ENCODE measurements at places on chromosomes 7 and 10.

GRCh38 chr10:9195385-9195784 is 1140.9 kb downstream of the GATA3 start:
- no peak for DNase-seq

DNA sequence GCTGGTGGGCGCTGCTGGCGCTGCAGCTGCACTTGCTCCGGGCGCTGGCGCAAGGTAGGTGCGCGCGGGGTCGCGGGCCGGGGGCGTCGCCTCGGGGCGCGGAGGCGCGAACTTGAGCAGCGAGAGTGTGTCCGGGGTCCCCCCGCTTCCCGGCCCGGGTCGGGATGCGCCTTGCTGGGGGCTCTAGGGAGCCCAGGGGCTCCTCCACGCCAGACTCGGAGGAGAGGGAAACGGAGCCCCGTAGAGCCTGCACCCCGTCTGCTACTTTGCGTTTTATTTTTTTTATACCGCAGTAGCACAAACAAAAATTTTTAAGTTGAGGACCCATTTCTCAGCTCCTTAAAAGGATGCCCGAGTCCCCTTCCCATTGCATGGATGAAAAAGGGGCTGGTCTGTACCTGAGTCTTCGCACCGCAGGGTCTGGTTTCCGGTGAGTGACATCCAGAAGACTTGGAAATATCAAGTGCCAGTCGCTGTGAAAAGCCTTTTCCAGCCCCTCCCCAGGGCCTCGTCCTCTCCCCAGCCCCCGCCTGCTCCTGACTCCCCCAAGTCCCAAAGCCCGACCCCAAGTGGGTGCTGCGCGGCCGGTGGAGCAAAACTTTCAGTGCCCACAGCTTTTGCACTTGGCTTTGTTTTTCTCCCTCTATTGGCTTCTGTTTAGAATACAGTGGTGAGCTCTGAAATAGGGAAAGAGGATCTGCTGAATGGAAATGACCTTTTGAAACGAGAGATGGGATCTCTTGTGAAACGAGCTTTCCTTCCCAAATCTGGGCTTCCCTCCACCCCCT is 973 bp downstream of the SDK1 start:
- DNase-seq: peak; percentile 49

- DNase-seq: no peak
Measured at GRCh38 chr10:25699631-25700030, 234.4 kb upstream of the MYO3A start.

DNA sequence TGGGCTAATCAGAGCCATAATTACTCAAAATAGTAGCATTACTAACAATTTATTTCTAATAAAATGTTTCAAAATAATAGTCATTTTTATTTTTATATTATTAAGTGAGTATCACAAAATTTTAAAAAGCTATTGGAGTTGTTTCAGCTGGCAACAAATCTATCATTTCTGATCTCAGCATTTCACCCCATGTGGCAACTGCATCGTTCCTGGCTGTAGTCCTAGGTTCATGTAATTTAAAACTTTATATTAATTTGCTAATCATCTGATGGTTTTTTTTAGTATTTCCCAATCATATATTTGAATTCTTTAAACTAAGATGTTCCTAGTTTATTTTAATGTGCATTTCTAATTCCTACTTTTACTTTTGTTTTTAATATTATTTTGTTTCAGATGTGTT is 293.0 kb upstream of the AKR1E2 start:
- no peak for DNase-seq

DNA sequence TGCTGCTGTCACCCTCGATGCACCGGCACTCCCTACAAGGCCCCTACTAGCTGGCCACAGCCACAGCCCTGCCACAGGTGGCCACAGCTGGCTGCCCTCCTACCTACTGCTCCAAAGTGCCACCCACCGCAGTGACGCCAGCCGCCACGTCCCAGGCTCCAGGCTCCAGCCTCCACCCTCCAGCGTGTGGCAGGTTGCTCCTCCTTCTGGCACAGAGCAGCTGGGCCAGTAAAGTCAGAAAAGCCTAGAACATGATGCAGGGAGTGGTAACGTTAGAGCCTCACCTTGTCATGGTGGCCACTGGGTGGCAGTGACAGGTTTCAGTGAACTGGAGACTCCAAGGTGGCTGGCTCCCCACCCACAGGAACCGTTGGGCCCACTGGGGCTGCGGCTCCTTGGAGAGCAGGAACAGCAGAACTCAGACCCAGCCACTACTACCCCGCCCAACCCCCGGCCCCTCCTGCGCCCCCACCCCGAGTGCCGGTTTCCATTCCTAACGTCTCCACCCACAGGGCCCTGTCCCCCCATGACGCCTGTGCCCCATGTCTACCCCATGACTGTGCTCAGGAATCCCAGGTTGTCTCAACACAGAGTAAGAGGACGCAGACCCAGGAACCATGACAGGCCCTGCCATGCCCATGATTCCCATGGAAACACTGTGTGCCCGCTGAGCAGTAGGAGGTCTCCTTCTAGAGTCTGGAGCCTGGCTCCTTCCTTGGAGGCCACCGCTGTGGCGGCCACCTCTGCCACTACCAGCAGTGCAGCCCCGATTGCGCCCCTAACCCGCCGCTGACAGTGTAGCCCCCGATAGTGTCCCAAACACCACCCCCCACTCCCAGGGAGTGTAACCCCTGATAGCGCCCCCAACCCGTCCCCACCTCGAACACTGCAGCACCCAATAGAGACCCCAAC is 52.3 kb upstream of the ZNF33B start:
- no peak for DNase-seq

GRCh38 chr10:112330162-112330561 is 43.8 kb upstream of the ACSL5 start:
- no peak for DNase-seq

DNA sequence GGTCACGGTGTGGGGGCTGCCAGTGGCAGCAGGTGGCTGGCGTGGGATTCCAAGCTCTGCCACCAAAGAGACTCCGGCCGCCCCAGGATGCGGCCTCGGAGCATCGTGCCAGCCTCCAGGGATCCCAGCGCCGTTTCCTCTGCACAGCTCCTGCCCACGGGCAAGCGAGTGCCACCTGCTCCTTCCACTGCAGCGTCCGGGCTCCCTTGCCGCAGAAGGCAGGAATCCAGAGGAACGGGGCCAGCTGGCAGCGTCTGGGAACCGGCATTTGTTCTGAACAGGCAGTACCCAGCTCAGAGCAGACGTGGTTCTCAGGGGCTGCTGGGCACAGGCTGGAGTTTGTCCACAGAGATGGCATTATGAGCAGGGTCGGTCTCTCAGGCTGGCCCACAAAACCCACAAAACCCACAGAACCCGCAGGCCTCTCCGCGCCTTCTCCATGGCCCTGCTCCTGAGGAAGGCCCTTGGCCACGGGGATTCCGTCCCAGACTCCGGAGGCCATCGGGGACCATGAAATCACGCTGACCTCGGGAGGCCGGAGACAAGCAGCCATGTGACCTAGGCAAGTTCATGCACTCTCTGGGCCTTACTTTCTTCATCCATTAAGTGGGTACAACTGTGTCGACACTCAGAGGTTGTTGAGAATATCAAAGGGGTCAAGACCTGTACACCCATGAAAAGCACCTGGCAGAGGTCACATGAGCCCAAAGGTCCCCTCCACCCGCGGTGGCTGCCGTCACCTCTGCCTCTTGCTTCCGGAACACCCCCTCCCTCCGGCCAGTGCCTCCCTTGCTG is 72.1 kb upstream of the TNRC18 start:
- DNase-seq: no peak

DNA sequence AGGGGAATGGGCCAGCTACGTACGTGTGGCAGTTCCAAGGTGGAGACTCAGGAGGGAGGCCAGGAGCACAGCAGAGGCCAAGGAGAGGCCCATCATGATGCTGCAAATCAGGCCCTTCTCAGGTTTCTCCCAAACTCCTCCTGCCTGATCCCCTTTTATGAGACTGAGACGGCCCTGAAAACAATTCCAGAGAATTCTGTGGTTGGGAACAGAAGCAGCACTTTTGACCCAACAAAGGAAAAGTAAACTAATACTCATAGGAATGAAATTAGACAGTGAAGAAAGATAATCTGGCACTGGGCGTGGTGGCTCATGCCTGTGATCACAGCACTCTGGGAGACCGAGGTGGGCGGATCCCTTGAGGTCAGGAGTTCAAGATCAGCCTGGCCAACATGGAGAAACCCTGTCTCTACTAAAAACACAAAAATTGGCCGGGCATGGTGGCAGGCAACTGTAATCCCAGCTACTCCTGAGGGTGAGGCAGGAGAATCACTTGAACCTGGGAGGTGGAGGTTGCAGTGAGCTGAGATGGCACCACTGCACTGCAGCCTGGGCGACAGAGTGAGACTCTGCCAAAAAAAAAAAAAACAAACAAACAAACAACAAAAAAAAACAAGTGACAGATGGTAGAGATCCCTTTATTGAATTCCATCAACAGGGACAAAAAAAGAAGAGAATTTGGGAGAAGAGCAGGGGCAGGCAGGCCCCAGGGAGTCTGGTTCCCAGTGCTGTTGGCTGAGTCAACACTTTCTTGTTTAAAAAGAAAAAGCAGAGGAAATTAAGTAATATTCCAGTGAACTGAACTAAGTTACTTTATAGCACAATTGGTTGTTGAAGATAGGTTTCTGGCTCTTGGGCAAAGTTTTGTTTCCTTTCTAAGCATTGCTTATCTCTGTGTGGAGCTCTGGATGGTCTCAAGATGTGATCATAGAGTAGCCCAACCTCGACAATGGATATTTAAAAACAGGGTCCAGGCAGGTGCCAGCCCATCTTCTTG is at the start of gene CCL26:
CCL26 (minus strand) TSS at position 131 of the 997 bp plus-strand sequence; CDS start at position 96, 35 bp downstream.
- no peak for DNase-seq

DNA sequence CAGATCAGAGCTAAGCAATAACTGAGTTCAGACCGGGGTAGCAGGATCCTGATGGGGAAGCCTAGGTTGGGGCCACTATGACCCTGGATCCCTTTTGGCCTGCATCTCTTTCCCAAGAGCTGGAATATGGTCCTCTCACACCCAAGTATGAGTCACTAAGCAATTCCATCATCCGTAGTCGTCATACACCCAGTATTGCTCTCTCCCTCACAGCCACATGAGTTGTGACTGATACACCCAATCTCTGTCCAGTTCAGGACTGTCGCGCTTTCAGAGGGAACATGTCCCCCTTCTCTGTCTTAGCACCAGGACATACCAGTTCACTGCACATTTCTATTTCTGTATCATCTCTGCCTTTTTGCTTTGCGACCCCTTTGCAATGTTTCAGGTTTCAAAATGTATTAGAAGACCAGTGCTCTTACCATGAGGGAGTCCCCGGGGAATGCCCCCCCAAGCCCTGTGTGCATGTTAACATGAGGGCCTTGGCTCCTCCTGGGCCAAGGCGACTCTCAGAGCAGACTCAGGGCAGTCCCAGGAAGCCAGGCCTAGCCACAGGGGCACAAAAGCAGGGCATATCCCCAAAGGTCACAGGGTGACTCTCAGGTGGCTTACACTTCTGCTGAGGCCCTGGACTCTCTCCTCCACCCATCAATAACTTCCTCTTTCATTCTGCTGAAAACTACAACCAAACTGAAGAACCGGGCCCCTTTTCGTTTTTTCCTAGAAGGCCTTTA is 75.3 kb upstream of the SAMD8 start:
- DNase-seq: no peak

GRCh38 chr10:118259288-118259906 is 82.7 kb downstream of the FAM204A start:
- peak; percentile 85 for DNase-seq

GRCh38 chr10:113425008-113425407 is 127.8 kb upstream of the HABP2 start:
- DNase-seq: no peak

DNA sequence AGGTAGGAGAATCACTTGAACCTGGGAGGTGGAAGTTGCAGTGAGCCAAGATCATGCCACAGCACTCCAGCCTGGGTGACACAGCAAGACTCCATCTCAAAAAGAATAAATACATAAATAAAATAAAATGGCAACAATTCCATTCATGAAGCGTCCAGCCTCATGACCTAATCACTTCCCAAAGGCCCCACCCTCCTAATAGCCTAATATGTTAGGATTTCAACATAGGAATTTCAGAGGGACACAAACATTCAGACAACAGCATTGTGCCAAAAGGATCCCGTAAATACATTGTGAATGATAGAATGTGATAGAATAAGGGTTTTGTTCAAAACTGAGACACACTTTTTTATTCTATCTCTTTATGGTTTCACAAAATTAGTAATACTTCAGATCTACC is 90.3 kb downstream of the FAM107B start:
- no peak for DNase-seq

Data from nephron progenitor cell (in vitro differentiated cells).